ENCODE measurements at places on chromosomes 2 and 18.

DNA sequence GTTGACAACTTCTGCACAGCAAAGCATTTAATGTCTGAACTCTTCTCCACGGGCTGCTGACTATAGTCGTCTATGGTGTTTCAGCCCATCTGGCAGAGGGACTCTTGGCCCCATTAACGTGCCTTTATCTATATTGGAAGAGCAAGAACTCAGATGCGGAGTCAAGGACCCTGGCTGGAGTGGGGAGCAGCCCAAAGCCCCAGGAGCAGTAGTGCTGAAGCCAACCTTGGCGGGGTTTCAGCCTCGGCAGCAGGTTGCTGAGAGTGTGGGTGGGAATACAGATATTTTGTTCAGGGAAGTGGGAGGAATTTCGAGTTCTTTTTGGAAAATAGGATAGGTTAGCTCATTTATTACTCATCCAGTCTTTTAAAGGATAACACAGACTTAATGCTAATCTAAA is 34.2 kb downstream of the TMEM17 start:
- DNase-seq = no peak

DNA sequence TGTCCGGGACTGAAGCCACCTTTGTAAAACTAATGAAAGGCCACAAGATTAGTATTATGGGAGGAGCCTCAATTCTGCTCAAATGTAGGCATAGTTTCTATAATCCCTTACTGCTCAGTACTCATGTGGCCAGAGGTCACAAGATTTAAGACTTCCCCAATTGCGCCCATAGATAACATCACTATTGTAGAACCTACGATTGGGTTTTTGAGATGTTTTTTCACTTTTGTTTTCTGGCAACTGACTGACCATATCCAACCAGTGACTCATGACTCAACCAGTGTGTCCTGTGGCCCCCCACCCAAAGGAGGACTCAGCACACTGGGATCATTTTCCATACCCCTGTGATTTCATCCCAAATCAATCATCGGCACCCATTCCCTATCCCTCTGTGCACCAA is 15.2 kb upstream of the TSPYL6 start:
- DNase-seq = no peak

GRCh38 chr2:170493426-170494097 is 221.6 kb upstream of the SP5 start:
- DNase-seq = no peak

GRCh38 chr2:178811901-178812300 is 4.7 kb upstream of the TTN start:
- DNase-seq = no peak

GRCh38 chr2:121089166-121089510 is 195.9 kb downstream of the TFCP2L1 start:
- no peak for DNase-seq

DNA sequence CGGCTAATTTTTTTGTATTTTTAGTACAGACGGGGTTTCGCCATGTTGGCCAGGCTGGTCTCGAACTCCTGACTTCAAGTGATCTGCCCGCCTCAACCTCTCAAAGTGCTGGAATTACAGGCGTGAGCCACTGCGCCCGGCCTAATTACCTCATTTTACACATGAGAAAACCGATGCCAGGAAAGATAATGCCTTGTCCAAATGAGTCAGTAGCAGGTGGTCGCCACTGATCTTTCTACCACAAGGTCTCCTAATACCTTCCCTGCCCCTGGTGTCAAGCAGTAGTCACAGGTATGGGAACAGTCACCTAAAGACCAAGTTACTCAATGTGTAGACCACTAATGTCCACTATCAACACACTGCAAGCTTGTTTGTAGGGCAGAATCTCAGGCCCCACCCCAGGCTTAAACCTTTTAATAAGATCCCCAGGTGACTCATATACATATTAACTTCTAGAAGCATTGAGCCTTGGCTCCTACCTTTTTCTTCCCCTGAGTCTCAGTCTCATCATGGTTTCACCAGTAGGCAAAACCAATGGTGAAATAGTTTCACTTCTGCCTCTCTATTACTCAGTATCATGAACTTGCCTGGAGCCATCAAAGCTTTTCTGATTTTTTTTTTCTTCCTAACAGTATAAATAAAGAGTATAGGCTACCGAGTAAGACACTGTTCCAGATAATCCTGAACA is 6.9 kb upstream of the EPB41L5 start:
- no peak for DNase-seq

Data from NT2/D1 (cell line).